NCI-H526 (cell line): ENCODE measurements at places on chromosomes 4 and X.

DNA sequence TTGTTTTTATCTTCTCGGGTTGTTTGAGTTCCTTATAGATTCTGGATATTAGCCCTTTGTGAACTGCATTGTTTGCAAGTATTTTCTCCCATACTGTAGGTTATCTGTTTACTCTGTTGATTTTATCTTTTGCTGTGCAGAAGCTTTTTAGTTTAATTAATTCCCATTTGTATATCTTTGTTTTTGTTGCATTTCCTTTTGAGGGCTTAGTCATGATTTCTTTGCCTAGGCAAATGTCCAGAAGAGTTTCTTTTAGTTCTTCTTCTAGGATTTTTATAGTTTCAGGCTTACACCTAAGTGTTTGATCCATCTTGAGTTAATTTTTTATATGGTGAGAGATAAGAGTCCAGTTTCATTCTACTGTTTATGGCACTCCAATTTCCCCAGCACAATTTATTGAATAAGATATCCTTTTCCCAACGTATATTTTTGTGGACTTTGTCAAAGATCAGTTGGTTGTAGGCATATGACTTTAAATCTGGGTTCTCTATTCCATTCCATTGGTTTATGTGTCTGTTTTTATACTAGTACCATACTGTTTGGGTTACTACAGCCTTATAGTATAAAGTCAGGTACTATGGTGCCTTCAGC is 54.3 kb downstream of the EGF start:
- no peak for DNase-seq

- DNase-seq, result peak; percentile 85
These were observed 9.4 kb downstream of the KLF3 start for GRCh38 chr4:38673130-38673978.

DNA sequence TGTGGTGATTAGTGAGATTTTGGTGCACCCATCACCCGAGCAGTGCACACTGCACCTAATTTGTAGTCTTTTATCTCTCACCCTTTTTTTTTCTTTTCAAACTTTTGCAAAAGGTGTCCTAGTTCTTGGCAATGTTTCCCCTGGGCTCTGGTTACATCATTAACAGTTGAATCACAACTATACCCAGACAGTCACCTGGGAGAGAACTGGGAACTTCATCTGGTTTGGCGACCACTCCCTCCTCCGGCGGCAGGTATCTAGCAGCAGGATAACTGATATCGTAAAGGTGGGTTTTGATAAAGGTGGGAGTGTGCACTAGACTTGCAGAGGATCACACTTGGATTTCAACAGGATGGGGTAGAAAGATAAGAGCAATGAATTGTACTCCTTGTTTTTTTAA is 140.5 kb downstream of the CHIC2 start:
- DNase-seq, result no peak

GRCh38 chrX:88655460-88655859 is 91.6 kb upstream of the CPXCR1 start:
- no peak for DNase-seq

- DNase-seq, result no peak
These were observed 1029.0 kb downstream of the FSTL5 start for GRCh38 chr4:161134795-161135194.

DNA sequence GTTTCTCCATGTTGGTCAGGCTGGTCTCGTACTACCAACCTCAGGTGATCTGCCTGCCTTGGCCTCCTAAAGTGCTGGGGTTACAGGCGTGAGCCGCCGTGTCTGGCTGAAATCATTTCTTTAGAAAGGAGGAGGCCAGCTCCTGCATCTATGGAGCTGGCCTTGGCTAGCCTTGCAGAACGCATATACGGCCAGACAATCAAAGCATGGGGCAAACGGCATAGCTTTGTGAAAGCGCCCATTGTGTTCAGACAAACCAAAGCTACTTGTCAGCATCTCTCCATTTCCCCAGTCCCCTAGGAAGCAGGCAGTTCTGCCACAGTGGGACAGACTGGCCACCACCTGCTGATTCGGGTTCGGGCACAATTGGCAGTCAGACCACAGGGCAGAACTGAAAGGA is 48.9 kb upstream of the IQSEC2 start:
- DNase-seq, result no peak

GRCh38 chr4:117971403-117971802 is 62.9 kb upstream of the NDST3 start:
- no peak for DNase-seq

DNA sequence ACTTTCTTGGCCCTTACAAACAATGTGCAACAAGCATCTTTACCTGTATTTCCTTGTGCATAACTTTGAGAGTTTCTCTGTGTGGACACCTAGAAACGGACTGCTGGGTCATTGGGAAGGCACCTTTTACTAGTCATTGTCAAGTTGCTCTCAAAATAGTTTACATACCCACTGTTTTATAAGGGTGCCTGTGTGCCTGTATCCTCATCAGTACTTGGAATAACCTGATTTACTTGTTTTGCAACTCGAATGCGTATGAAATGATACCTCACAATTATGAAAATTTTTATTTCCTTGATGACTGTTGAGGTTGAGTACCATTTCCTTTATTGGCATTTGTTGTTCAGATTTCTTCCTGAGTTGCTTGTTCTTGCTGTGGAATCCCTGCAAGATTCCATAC is 150.8 kb downstream of the STIM2 start:
- peak; percentile 40 for DNase-seq

DNA sequence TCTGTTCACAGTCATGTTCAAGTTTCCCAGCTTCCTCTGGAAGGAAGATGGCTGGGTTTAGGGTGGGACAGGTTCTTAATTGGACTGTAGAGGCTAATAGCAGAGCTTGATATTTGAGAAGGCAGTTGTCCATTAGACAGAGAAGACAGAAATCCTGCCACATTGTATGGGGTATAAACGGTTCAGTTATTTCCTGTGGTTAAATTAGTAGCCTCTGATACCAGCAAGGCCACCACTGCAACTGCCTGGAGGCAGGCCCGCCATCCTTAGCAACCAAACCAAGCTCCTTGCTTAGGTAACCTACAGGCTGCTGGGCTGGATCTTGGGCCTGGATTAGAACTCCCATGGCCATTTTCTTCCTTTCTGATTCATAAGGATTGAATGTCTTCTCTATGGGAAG is 1367.0 kb downstream of the PCDH7 start:
- no peak for DNase-seq

DNA sequence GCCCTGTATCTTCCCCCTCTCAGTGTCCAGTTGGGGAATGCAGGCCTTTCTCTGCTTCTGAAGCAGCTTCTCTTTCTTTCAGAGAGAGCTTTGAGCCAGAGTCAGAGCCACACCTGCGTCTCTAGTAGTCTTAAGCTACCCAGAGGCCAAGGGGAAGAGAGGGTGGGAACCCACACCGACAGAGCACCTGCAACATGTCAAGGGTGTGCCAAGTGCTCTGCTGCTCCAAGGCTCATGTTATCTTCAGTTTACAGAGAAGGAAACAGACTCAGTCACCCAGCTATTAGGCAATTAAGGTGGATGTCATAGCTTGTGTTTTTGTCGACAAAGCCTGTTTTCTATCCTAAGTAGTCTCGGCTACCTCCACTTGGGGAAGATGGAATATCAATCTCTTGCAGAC is 22.7 kb upstream of the RNF212 start:
- DNase-seq, result no peak

GRCh38 chr4:113008716-113009115 is 40.7 kb upstream of the ANK2 start:
- DNase-seq, result no peak

DNA sequence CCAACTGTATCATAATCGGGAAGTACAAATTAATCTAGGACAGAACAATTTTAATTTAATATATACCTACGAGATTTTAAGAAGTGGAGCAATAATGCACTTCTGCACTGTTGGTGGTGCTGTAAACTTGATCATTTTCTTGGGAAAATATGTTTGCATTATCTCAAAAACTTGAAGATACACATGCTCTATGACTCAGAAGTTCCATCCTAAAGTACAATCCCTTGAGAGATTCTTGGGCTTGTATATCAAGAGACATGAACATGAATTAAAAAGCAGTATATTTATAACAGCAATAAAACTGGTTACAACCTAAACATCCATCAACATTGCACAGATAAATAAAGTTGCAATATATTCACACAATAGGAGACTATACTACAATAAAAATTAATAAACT is 168.8 kb downstream of the CLCN4 start:
- DNase-seq, result no peak

- DNase-seq, result no peak
These were observed 59.2 kb upstream of the LEF1 start for GRCh38 chr4:108227923-108228322.

- DNase-seq, result no peak
These were observed 8.4 kb upstream of the DUSP9 start for GRCh38 chrX:153638436-153639176.

DNA sequence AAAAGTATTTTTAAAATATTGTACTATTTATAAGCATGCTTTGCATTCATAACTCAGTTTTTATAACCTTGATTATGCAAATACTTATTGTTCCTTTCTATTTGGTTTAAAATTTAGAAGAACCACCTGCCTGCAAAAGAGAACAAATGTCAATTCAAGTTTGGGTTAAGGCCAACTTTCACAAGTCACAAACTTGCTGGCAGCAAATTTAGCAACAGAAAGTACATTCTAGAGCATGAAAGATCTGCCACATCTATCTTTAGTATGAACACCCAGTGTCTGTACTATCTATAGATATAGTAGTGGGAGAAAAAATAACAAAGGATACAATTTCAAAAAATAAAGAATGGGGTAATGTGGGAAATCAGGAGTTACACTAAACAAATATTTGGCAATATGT is 1014.2 kb downstream of the C4orf33 start:
- no peak for DNase-seq

GRCh38 chr4:103076747-103077347 is at the start of gene SLC9B2:
SLC9B2 (minus strand) TSS chr4:103076761; CDS start chr4:103067550, 9,211 bp downstream.
- DNase-seq, result no peak

GRCh38 chr4:171118091-171118490 is 695.1 kb upstream of the GALNTL6 start:
- DNase-seq, result no peak

DNA sequence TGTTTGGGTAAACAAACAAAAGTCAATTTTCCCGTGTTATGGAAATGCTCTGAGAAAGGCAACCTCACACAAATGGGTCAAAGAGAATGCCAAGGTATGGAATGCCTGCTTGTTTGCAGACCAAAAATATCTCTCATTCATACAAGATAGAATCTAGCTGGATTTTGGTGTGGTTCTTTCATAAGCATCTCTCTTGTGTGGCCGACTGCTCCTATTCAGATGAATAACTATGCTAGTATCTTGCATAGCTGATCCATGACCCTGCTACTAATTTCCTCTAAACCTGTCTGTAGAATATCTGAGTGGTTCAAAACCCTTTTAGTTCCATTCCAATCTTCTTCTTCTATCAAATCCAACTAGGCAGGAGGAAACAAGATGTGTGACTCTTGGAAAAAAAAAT is 28.2 kb upstream of the SORBS2 start:
- no peak for DNase-seq

DNA sequence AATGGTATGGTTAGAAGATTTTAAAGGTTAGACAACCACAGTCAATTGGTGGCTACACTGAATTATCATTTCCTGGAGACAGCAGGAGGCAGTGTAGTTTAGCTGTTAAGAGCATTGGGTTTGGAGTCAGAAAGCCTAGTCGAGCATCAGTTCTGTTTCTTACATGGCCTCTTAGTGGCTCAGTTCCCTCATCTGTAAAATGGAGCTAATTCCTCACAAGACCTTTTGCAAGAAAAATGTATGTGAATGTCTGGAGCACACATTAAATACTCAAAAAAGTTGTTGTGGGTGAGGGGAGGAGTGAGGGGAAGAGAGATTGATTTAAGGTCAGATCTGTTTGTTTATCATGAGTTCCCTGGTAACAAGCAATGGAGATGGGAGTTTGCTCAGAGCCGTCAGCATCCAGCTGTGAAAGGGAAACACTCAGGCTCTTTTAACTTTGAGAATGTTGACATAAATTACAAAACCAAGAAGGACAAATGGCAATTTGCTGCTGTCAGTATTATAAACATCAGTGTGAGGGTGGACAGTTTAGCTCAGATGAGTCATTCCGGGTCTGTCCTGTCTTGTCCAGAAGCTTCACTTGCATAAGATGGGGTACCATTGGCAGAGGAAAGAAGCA is 98.2 kb upstream of the PGRMC2 start:
- no peak for DNase-seq

DNA sequence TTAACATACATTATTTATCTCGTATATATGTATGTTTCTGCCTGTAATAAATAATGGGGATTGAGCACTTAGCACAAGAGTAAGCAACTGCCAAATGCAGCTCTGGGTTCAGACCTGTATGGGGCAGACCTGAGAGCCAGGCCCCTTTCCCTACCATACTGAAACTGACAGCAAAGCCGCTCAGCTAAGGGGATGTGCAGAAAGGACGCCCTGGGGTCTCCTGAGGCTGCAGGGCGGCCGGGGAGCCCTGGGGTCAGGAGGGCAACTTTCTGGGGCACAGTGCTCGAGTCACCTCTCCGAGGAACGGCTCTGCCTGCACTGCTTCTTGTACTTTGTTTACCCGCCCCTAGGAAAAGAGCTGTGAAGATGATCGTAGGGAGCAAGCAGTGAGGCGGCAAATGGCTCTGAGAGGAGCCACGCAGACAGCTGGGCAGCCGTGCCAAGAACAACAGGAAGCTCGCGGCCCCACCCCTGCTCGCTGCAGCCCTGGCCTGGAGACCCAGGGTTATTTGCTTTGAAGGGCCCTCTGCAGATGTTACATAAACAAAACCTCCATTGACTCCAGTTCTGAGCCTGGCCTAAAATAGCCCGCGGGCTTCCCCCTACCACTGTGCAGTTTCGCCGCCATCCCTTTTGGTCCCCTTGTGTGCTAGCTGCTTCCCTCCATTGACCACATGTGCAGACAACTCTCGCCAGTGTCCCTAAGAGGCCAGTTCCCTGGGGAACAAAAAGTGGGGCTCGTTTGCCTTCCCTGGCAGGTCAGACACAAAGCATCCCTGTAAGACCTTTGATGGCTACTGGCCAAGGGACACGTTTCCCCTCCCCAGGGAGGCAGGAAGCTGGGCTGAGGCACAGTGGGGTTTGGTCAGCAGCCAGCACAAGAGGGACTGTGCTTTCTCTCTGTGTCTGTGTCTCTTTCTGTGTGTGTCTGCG is 111.3 kb upstream of the LNX1 start:
- peak; percentile 88 for DNase-seq

GRCh38 chrX:103554687-103555424 is 30.5 kb upstream of the TCEAL4 start:
- DNase-seq, result no peak

DNA sequence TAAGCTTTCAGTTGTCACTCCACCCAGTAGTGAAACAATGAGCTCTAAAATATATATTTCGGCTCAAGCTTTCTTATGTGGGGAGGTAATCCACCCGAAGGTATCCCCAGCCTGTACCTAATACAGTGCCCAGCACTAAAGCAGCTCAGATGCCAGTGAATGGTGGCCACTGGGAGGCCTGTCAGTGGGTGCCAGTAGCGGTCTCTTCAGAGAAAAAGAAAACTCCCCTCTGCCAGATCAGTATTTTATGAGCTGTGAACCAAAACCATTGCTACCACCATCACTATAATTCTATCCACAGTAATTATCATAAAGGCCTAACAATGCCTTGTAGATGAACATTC is 835 bp upstream of the NFKB1 start:
- no peak for DNase-seq
